ENCODE measurements at places on chromosomes 7 and 10. TPM values are rescaled to one million over a fixed set of nuclear protein-coding genes. Genes with fewer than 3 reads are reported as not detected.

DNA sequence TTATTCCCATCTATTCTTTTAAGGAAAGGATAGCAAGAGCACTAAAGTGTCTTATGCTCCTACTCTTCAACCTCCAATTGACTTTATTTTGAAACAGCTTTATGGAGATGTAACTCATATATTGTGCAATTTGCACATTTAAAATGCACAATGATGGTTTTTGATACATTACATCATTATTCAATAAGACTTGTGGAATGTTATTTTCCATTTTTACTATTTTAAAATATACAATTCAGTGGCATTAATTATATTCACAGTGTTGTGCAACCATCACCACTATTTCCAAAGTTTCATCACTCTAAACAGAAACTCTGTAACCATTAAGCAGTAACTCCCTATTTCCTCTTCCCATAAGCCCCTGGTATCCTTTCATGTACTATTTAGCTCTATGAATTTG is 489.8 kb downstream of the NEBL start:
- H3K27me3 ChIP-seq, result no peaks in the 10 kb centered on the region
- no peaks in the 10 kb centered on the region for H3K4me1 ChIP-seq
- DNase-seq, result no peak

DNA sequence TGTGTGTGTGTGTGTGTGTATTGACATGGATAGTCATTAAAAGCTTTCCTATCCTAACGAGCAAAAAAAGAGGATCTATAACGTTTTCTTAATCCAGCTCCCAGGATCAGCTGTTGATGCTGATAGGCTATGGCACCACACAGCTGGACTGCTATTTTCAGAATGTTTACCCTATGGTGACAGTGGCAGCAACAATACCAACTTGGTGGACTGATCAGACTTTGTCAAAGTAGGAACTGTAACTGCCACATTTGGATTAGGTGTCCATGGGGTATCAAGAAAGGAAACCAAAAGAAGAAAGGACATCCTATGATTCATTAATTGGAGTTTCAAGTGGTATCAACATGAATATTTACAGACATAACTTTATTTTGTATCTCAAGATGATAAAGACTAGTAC is 2.7 kb upstream of the CLEC5A start:
- DNase-seq, result no peak
- H3K36me3 ChIP-seq, result no peaks in the 10 kb centered on the region
- H3K4me1 ChIP-seq, result no peaks in the 10 kb centered on the region
- peaks cover 1% of the 10 kb centered on the region for H3K27me3 ChIP-seq

DNA sequence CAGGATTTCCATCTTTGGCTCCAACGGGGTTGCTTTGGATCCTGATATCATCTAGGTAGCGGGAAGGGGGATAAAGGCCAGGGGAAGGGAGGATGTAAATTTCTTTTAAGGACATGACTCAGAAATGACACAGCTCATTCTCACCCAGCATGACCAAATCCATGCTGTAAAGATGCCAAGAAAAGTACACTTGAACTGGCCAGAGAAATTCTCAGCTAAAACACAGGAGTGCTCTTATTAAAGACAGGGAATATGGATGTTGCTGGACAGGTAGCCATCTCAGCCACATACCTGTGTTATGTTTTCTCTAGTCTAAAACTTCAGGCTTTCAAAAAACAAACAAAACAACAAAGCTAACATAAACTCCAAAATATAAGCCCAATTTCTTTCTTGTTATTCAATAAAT is 68.3 kb downstream of the NAMPT start:
- H3K4me1 ChIP-seq, result no peaks in the 10 kb centered on the region
- no peak overlapping the region for H3K27ac ChIP-seq
- no peak overlapping the region for H3K4me3 ChIP-seq
- DNase-seq, result no peak

Gene PRF1
- total RNA-seq, result 32.4 TPM

DNA sequence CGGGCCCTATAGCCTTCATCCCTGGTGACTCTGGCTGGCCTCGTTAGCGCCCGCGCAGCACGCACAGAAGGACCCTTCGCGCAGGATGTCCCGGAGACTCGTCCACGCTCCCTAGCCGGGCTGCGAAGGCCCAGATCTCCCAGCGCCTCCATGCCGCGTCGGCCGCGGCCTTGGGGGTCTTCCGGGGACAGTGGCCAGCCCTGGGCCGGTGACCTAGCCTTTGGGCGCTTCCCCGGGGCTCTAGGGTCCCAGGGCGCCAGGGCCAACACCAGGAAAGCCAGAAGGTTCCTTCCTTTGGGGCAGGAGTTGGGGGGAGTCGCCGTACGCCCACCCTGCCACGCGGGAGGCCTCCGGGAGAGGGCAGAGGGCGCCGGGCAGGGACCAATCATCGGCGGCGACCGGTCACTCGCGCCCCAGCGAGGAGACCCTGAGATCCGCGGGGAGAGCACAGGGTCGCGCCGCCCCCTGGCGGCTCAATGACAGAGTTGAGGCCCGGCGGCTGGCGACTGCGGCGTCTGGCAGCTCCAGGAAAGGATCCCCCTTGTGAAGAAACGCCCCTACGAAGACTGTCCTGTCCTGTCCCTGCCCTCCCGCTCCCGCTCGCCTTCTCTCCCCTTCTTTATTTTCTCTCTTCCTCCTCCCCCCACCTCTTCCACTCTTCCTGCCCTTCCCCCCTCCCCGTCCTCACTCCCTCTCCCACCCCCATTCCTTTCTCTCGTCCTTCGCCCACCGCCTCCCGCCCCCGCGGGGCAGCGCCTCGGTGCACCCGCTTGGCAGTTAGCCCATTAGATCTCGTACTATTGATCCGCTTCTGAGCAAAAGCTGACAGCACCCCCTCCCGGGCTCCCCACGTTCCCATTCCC is 62.3 kb upstream of the LBX1 start:
- H3K27me3 ChIP-seq, result peaks cover 65% of the 10 kb centered on the region
- H3K36me3 ChIP-seq, result no peaks in the 10 kb centered on the region
- peaks cover 5% of the 10 kb centered on the region for H3K4me1 ChIP-seq
- peak; percentile 58 for DNase-seq
- H3K4me3 ChIP-seq, result peak overlapping the region; percentile 66

- no peak overlapping the region for H3K4me3 ChIP-seq
- no peaks in the 10 kb centered on the region for H3K4me1 ChIP-seq
- no peak for DNase-seq
- no peak overlapping the region for H3K27ac ChIP-seq
Measured at GRCh38 chr7:41501466-41501865, 201.4 kb downstream of the INHBA start.

GRCh38 chr10:33196710-33197491 is 137.6 kb downstream of the NRP1 start:
- no peak overlapping the region for H3K27ac ChIP-seq
- H3K27me3 ChIP-seq, result peaks cover 8% of the 10 kb centered on the region
- H3K36me3 ChIP-seq, result no peaks in the 10 kb centered on the region
- peaks cover 5% of the 10 kb centered on the region for H3K4me1 ChIP-seq

- H3K36me3 ChIP-seq, result no peaks in the 10 kb centered on the region
- no peak for DNase-seq
- no peak overlapping the region for H3K4me3 ChIP-seq
- H3K27me3 ChIP-seq, result peaks cover 1% of the 10 kb centered on the region
Measured at GRCh38 chr10:58107506-58107905, 160.2 kb downstream of the IPMK start.

Gene SRGN
- total RNA-seq, result 966 TPM

DNA sequence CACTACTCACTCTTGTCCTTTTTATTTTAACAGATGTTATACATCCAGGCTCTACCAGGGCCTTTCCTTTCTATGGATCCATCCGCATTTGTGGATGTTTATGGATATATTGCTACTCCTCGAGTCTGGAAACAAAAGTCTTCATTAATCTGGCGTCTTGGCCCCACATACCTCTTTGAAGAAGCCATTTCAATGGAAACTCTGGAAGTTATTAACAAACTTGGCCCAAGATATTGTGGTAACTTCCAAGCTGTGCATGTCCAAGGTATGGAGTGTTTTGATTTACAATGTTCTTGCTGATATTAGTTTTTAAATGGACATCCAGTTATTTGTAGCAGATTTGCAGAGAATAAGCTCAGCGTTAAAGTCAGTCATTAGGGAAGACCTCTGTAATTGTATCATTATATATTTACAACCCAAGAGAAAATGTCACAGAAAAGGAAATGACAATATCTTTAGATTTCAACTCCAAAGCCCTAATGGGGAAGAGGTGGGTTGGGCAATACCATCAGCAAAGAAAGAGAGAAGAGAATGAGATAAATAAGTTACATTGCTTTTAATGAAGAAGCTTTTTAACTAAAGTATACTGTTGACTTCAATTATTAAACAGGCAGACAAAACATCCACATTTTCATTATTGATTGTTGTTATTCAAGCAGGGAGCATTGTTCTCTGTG is 102.1 kb downstream of the WDFY4 start:
- H3K27ac ChIP-seq, result no peak overlapping the region
- no peak for DNase-seq
- no peak overlapping the region for H3K4me3 ChIP-seq
- no peaks in the 10 kb centered on the region for H3K36me3 ChIP-seq

- H3K27me3 ChIP-seq, result no peaks in the 10 kb centered on the region
- H3K4me3 ChIP-seq, result no peak overlapping the region
- H3K4me1 ChIP-seq, result peaks cover 28% of the 10 kb centered on the region
- no peak for DNase-seq
Measured at GRCh38 chr7:131499801-131500200, 56.6 kb downstream of the PODXL start.

Gene ARMC10
- 49.7 TPM for total RNA-seq

DNA sequence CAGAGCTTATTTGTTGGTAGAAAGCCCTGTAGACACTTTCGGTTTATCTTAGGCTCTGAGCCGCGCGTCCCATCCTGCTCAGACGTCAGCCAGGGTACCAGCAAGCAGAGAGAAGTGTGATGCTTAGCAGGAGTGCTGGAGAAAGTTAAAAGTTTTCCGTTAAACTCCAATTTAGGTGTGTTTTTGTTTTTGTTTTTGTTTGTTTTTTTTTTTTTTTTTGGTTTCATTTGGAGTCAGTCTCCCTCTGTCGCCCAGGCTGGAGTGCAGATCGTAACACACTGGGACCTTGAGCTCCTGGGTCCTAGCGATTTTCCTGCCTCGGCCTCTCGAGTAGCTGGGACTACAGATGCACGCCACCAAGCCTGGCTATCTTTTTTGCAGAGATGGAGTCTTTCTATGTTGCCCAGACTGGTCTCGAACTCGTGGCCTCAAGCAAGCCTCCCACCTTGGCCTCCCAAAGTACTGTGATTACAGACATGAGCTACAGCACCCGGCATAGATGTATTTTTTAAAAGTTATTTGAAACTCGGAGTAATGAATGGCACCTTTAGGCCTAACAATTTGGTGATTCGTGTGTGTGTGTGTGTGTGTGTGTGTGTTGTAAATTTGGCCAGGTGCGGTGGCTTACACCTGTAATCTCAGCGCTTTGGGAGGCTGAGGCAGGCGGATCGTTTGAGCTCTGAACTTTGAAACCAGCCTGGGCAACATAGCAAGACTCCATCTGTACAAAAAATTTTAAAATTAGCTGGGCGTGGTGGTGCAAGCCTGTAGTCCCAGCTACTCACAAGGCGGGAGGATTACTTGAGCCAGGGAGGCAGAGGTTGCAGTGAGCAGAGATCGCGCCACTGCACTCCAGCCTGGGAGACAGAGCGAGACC is 1.3 kb upstream of the HIP1 start:
- peak overlapping the region; percentile 85 for H3K27ac ChIP-seq
- DNase-seq, result no peak
- H3K27me3 ChIP-seq, result peaks cover 4% of the 10 kb centered on the region
- peaks cover 17% of the 10 kb centered on the region for H3K4me1 ChIP-seq

Gene NPFFR1
- total RNA-seq, result 0.02 TPM

Gene MAD1L1
- 47.8 TPM for total RNA-seq

DNA sequence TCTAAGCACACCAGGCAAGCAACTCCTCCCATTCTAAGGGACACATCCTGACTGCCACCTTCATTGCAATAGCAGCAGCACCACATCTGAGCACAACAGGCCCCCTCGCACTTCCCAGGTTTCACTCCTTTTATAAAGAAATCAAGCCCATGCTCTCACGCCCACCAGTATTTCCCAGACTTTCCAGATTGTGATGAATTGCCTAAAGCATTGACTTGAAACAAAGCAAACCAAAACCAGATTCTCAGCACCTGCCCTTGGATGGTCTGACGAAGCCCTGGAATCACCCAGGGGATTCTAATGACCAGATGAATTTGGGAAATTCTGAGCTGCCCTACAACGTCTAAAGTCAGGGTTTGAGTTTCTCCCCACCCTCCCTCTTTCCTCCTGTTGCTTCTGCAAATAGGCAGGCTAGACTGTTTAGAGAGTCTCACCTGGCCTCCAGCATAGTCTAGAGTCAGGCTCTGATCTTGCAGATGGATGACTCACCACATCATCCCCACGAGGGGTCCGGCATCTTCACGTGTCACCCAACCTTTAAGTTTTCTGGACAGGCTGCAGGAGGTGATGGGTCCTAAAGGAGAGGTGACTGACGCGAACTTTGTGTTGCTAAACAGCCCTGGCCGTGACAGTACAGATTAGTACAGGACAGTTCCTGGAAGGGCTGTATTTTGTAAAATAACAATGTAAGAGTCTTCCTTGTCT is 198.0 kb downstream of the SKIDA1 start:
- H3K4me3 ChIP-seq, result no peak overlapping the region
- H3K27me3 ChIP-seq, result peaks cover 1% of the 10 kb centered on the region
- no peak for DNase-seq
- H3K36me3 ChIP-seq, result no peaks in the 10 kb centered on the region

DNA sequence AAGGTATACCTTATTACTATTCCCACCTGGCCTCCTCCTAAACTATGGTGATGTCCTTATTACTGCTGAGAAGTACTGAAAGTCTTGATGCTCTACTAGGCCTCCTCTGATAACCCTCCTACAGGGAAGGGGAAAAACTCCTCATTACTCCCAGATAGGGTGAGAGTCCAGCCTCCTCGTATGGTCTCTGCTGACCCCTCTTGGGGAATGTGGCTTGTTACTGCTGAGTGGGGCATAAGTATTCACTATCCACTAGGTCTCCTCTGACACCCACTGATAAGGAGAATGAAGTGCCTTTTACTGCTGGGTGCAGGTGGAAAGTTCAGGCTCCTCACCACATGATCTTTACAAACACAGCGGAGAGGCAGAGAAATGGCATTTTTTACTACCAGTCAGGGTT is 222.9 kb downstream of the CHRM2 start:
- H3K4me1 ChIP-seq, result no peaks in the 10 kb centered on the region
- no peak overlapping the region for H3K27ac ChIP-seq
- H3K36me3 ChIP-seq, result no peaks in the 10 kb centered on the region
- no peak for DNase-seq

GRCh38 chr7:27868131-27868550 is 128.2 kb downstream of the TAX1BP1 start:
- H3K36me3 ChIP-seq, result no peaks in the 10 kb centered on the region
- H3K27ac ChIP-seq, result no peak overlapping the region
- no peak for DNase-seq

Gene ACTL6B
- not detected for total RNA-seq

DNA sequence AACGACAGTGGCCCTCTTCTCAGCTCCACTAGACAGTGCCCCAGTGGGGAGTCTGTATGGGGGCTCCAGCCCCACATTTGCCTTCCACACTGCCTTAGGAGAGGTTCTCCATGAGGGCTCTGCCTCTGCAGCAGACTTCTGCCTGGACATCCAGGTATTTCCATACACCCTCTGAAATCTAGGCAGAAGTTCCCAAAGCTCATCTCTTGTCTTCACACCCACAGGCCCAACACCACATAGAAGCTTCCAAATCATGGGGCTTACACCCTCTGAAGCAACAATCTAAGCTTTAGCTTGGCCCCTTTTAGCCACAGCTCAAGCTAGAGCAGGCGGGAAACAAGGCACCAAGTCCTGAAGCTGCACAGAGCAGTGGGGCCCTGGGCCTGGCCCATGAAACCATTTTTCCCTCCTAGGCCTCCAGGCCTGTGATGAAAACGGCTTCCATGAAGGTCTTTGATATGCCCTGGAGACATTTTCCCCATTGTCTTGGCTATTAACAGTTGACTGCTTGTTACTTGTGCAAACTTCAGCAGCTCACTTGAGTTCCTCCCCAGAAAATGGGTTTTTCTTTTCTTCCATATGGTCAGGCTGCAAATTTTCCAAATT is 89.2 kb downstream of the KBTBD2 start:
- no peak overlapping the region for H3K4me3 ChIP-seq
- no peaks in the 10 kb centered on the region for H3K27me3 ChIP-seq
- H3K36me3 ChIP-seq, result peaks cover 4% of the 10 kb centered on the region
- DNase-seq, result no peak

Gene KEL
- total RNA-seq, result 0.55 TPM
